Activated gamma-delta T cell treated with anti-CD3 and anti-CD28 coated beads, Interleukin-2, amount 50 U/mL, for 16 hours (primary cell): ENCODE measurements at places on chromosomes 11 and 22.

- DNase-seq = no peak
Measured at GRCh38 chr11:62647609-62648005, 1.2 kb upstream of the GANAB start.

DNA sequence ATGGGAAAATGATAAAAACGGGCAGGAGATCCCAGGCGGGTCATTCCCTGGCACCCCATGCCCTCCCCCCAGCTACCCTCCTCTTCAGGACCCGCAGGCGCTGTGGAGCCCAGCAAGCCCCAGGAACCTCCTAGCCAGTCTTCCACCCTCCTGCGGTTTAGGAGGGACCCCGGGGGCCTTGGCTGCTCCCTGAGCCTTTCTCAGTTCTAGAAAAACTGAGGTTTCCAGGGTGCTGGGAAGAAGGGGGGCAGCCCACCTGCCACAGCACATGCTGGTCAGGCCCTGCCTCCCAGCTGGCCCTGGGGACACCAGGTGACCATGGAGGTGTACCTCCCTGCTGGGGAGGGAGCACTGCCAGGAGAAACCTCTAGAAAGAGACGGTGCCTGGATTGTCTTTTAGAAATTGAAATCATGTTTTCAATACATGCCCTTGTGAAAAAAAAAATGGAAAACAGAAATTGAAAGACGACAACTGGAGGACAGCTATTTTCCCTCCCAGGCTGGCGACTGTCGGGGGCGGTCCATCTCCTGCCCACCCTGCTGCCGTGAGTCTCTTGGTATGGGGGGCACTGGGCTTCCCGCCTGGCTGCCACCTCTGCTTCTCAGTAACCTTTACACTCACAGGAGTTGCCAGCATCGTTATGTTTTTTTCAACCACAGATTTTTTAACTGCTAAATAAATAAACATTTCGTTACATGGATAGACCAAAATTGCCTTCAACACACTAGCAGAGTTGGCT, 398.5 kb downstream of the TBC1D22A start:
- no peak for DNase-seq

- DNase-seq = no peak
Measured at GRCh38 chr11:108351468-108351867, 115.9 kb downstream of the C11orf65 start.

DNA sequence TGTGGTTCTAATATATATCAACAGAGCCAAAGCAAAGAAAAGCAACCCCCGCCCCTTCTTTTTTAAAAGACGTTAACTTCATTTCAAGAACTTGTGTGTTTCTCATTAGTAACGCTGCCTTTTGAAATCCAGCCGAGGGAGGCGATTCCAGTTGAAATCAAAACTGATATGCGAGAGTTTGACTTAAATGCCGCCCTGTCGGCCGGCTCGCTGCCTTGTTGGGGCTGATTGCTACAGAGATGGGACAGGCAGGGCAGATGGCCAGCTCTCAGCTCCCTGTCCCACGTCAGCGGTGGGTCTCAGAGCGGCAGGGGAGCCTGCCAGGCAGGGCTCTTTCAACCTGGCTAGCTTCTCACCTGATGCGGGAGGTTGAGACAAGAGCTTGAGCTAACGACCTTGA, 51.9 kb upstream of the ALX4 start:
- no peak for DNase-seq

GRCh38 chr11:73240190-73240781, 22.2 kb downstream of the P2RY2 start:
- DNase-seq = no peak

GRCh38 chr22:20214853-20215252, 53.3 kb downstream of the RTN4R start:
- no peak for DNase-seq
